ENCODE measurements at places on chromosomes 1 and 21. TPM values are rescaled to one million over a fixed set of nuclear protein-coding genes. Genes with fewer than 3 reads are reported as not detected.
A peak's percentile ranks its signal among the peaks of the same experiment; 100 is the strongest.

- DNase-seq: no peak
Measured at GRCh38 chr1:24897263-24898151, 32.6 kb downstream of the RUNX3 start.

GRCh38 chr1:36433102-36433501, 17.1 kb downstream of the OSCP1 start:
- no peak for DNase-seq

- DNase-seq: no peak
Measured at GRCh38 chr1:79790950-79791349, 784.4 kb upstream of the ADGRL4 start.

DNA sequence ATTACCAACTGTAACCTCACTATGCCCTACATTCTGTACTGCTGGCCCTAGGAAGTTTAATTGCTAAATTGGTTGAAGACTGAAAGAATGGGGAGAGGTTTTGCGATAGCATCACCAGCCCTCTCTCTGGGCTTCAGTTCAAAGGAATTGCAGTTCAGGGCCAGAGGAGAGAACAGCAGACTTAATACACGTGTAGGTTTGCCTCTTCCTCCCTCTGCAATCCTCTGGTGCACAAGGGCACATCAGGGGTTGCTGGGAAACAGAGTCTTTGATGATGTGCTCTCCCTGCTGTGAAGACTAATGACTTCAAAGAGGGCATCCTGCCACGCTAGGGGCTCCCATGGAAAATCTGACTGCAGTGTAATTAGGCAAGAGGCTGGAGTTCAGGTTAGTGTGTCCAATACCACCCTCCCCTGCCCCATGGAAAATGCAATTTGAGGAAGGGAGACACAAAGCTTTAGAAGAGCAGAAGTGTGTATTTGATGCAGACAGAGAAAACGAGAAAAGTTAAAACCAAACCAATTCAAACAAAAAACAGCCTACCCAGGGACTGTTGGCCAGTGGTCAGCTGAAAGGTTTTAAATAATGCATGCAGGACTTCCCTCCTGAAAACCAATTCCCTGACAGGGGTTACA, 167.9 kb downstream of the ASTN1 start:
- no peak for DNase-seq

GRCh38 chr21:32562426-32562825, 22.9 kb downstream of the TCP10L start:
- no peak for DNase-seq

DNA sequence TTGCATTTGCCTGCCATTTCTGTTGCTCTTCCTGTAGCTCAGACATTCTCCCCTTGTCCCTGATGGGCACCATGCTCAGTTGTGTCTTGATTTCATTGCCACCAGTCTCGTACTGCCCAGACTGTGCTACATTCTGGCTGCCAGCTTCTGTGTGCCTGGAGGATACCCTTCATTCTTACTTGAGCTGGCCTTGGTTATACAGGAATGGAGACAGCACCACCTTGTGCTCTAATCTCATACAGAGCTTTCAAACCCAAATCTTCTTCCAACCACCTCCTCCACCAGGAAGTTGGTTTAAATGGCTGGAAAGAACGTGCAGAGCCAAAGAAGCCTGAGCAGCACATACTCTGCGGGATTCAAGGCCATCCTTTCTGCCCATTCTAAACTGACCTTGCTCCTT, 165.3 kb downstream of the SLC35F3 start:
- no peak for DNase-seq

- DNase-seq: no peak
Measured at GRCh38 chr1:170836141-170836540, 99.2 kb upstream of the MROH9 start.

GRCh38 chr1:109787211-109787844, 23.6 kb upstream of the EPS8L3 start:
- DNase-seq: no peak

DNA sequence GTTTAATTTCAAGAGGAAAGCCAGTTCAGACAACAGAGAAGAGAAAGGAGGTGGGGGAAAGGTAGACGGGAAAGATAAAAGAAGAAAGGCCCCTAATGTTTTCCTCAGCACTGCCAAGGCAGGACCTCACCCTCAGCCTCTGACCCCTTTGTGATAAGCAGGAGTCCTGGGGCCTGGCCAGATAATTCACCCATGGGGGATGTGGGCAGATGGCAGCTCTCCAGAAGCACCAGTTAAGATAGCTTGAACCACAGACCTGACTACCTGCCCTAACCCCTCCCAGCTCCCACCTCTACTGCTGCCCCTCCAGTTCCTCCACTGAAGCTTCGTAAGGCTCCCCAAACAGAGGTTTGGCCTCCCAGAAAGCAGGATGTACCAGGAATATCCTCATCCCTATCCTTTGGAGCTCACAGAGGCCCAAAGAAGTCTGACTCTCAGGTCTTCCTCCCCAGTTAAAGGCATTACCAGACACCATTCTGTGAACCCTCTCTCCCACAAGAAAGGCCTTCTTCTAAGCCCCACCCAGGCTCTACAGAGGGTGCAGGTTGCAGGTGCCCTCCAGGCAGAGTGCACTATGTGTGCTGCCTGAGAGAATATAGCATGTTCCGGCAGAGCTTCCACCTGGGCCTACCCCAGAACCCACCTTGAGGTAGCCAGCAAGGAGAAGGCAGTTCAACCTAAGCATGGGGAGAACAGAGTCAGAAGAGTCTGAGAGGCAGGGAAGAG, 9.2 kb upstream of the SNAPIN start:
- DNase-seq: peak; percentile 71

DNA sequence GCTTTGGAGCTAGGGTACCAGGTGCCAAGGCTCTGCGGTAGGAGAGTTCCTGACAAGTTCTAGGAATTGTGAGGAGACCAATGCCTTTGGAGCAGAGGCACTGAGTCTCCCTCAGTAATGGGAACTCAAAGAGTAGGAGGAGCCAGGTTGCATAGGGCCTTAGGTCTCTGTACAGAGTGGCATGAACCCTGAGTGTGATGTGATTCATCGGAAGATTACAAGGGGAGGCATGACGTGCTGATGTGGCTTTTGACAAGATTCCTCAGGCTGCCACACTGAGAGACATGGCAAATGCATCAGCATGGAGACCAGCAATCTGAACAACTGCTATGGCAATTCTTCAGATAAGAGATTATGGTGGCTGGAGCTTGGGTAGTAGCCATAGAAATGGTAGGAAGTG, 94.6 kb upstream of the SLC44A3 start:
- DNase-seq: no peak

GRCh38 chr1:6108937-6109614, 63.4 kb downstream of the KCNAB2 start:
- DNase-seq: no peak

- no peak for DNase-seq
Measured at GRCh38 chr1:17819129-17819802, 64.1 kb downstream of the ACTL8 start.

DNA sequence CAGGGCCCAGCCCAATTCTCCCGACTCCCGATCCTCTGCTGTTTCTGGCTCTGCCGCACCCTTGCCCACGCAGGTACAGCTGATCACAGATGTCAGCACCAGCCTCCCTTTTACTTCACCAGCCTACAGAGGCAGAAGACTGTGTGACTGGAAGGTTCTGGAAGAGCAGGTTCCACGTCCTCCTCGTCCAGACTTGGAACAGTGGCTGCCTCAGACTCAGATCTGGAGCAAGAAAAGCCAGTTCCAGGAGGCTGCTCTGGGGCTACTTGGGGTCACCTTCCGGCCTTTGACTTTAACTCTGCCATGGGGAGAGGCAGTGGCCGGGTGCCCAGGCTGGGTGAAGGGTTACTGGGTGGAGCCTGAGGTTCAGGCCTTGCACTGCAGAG, 16.1 kb upstream of the KLHDC7A start:
- no peak for DNase-seq

DNA sequence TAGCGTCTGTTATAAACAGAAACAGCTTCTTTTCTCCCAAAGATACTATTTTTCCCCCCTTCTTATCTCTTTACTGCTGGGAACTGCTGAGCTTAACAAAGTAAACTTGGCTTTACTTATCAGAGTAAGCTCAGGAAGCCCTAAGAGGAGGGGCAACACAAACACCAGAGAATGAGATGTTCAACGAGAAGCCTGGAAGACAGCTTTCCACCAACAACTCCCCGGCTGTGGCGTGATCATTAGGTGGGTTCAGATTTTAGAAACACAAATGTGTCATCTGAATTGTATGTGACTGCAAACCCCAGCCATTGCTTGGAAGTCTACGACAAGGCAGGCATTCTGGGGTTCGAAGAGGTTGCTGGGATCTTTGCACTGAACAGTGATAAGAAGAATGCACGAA, 181.2 kb upstream of the ESRRG start:
- DNase-seq: no peak

TNFRSF25 gene
- total RNA-seq: 0.49 TPM

GBP1 gene
- 0.20 TPM for total RNA-seq

TRIM67 gene
- total RNA-seq: 0.60 TPM

DDR2 gene
- total RNA-seq: 1.7 TPM
